Activated B cell treated with CpG ODN at 0.5 μM for 24 hours (primary cell): ENCODE measurements at places on chromosomes 1 and 21.

- no peak for DNase-seq
These were observed 6.4 kb downstream of the HUNK start for GRCh38 chr21:31879241-31879650.

GRCh38 chr1:76951153-76951552 lies 83.9 kb downstream of the ST6GALNAC5 start:
- no peak for DNase-seq

DNA sequence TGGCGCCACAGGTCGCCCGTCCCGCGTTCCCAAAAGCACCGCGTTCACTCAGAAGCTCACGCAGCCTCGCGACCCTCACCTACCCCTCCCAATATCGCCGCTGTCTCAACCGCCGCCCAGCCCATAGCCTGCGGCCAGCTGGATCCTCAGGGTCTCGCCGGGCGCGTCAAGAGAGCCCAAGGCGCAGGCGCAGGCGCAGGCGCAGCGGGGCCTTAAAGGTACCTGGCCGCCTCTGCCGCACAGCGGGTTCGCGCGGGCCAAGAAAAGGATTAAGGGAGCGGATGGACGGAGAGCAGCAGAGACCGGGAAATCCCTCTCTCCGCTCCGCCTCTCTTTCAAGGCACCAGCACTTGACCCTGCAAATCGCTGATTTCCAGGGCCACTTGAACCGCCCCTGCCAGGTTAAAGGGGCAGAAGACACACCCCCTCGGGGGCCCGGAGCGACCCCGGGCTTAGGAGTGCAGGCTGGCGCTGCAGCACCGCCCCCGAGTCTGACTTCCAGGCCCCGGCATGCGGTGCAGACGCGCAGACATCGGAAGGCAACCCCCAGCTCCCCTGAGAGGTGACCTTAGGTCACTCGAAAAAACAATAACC lies at the start of gene NBPF20:
Gene NBPF20, minus strand, starts transcription at position 168 of the 594 bp plus-strand sequence. CDS start 20,331 bp downstream, outside the sequence.
- DNase-seq = peak; percentile 83

- no peak for DNase-seq
These were observed 106.5 kb upstream of the RAB3GAP2 start for GRCh38 chr1:220378571-220379302.

DNA sequence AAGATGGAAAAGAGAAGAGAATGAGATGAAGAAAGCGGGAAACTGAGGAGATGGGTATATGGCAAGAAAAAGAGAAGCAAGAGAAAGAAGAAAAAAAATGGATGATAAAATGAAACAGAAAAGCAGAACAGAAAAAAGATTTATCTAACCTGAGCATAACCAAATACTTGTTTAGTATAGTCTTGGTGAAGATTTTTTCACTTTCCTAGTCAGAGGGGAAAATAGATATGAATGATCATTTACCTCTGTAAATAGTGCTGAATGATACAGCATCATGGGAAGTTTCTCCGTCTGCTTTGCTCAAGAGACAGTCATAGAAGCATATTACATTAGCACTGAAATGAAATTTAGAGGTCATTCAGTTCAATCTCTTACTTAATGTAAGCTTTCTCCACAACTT lies 36.1 kb upstream of the PLPPR4 start:
- no peak for DNase-seq

- DNase-seq = no peak
These were observed 54.4 kb downstream of the CNIH3 start for GRCh38 chr1:224670506-224670905.

GRCh38 chr1:34164771-34165391 lies at the start of gene CSMD2:
Gene CSMD2 (minus strand): TSS chr1:34165230. CDS start chr1:34165097, 133 bp downstream.
- DNase-seq = no peak

- DNase-seq = no peak
These were observed 17.5 kb downstream of the EYA3 start for GRCh38 chr1:28070725-28071593.

- no peak for DNase-seq
These were observed 82.3 kb downstream of the LTN1 start for GRCh38 chr21:28910280-28910887.

DNA sequence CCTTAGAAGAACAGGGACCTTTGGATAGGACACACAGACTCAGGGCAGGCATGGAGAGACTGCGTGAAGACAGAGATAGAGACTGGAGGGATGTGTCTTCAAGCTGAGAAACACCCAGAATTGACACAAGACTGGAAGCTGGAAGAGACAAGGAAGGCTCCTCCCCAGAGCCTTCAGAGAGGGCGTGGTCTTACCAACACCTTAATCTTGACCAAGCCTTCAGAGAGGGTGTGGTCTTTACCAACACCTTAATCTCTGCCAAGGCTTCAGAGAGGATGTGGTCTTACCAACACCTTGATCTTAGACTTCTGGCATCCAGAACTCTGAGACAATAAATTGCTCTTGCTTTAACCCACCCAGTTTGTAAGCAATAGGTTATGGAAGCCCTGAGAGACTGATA lies 481.4 kb upstream of the VAMP3 start:
- no peak for DNase-seq

- DNase-seq = no peak
These were observed 159.9 kb downstream of the ACTL8 start for GRCh38 chr1:17914987-17915386.

DNA sequence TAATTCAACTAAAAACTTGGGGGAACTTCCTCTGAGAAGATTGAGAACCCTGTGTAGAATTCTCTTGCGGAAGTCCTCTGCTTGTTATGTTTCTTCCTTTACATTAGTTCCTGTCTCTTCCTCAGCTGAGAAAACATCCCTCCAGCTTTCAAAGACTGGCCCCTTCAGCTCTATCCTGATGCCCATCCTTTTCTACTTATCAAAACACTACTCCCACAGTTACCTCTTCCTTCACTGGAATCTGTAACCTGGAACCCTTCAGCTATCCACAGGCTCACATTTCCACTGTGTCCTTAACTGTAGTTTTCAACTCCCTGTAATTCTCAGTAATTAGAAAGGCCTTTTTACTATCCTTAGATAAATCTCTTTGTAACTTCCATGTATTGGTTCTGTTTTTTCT lies 6.0 kb upstream of the DEDD start:
- DNase-seq = no peak

GRCh38 chr1:97989094-97989680 lies 68.4 kb upstream of the DPYD start:
- no peak for DNase-seq

- DNase-seq = no peak
These were observed 5.2 kb downstream of the RCSD1 start for GRCh38 chr1:167635156-167635648.

DNA sequence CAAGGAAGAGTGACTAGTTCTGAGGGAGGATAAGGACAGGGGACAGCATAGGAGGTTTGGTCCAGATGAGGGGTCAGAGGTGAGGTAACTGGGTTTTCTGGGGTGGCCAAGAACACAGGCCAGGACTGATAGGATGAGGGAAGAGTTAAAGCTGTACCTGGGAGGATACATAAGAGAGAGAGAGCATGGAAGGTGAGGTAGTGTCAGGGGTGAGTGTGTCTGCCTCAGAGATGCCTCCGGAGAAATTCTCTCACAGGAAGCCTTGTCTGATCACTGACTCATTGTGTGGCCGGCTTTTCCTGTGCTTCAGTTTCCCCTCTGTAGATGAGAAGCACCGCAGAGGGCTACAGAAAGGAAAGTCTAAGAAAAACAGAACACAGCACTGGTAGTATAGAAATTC lies 40.2 kb downstream of the FASLG start:
- no peak for DNase-seq

DNA sequence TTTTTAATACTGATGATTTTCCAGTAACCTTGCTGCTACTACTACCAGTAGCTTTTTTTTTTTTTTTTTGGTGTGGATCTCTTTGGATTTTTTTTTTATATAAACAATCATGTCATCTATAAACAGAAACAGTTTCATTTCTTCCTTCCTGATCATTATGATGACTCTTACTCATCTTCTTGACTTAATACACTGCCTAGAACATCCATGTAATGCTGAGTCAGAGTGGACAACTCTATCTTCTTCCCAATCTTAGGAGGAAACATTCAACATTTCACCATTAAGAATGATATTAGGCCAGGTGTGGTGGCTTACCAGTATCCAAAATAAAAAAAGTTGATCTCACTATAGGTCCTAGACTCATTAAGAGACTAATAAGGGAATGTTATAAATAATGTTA lies 69.1 kb downstream of the RUSC1 start:
- no peak for DNase-seq

GRCh38 chr1:236284291-236284721 lies 2.5 kb upstream of the ERO1B start:
- DNase-seq = no peak

GRCh38 chr1:147722124-147722523 lies 38.3 kb downstream of the GJA5 start:
- no peak for DNase-seq

- DNase-seq = peak; percentile 49
These were observed 5.3 kb upstream of the TUFT1 start for GRCh38 chr1:151534662-151535278.

- no peak for DNase-seq
These were observed 879 bp upstream of the PLPPR5 start for GRCh38 chr1:99005537-99005942.

GRCh38 chr1:16129921-16130543 lies 25.8 kb downstream of the EPHA2 start:
- no peak for DNase-seq

- no peak for DNase-seq
These were observed 781 bp downstream of the PROX1 start for GRCh38 chr1:213988507-213989001.

DNA sequence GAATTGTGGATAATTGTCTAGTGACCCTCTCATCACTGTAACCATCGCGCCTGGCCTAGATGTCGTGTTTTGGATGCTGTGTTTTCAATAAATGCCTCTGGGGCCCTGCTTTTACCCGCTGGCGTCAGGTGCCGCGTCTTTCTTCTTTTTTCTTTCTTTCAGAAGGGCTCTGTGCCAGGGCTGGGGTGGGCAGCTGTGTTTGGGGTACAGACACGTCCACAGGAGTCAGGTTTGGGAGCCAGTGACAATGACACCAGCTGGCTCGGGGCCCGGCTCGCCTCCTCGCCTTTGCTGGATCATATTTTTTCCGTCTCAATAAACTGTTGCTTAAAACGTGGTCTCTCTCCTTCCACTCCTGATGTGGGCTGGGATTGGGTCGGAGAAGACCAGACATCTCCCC lies 16.1 kb downstream of the TMEM201 start:
- DNase-seq = no peak

DNA sequence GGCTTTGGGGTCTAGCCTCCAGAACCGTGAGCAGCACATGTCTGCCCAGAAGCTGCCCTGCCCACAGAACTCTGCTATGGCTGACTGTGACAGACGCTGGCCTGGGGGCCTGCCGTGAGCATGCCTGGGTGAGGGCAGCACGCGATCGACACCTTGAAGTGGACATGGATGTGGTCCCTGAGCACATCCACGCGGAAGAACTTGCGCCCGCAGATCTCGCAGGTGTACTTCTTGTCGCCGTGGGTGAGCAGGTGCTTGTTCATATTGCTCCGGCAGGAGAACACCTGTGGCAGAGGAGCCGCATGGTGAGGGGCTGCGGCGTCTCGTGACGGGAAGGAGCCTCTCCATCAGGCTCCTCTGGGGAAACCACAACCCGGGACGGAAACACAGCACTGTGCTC lies 56.0 kb downstream of the PRDM15 start:
- no peak for DNase-seq

DNA sequence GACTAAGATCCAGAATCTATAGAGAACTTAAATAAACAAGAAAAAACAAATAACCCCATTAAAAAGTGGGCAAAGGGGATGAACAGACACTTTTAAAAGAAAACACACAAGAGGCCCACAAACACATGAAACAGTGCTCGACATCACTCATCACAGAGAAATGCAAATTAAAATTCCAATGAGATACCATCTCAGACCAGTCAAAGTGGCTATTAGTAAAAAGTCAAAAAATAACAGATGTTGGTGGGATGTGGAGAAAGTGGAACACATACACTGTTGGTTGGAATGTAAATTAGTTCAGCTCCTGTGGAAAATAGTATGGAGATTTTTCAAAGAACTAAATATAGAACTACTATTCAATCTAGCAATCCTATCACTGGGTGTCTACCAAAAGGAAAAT lies 143.1 kb downstream of the IFI44 start:
- no peak for DNase-seq

GRCh38 chr1:178651742-178652141 lies 73.3 kb upstream of the RALGPS2 start:
- no peak for DNase-seq

DNA sequence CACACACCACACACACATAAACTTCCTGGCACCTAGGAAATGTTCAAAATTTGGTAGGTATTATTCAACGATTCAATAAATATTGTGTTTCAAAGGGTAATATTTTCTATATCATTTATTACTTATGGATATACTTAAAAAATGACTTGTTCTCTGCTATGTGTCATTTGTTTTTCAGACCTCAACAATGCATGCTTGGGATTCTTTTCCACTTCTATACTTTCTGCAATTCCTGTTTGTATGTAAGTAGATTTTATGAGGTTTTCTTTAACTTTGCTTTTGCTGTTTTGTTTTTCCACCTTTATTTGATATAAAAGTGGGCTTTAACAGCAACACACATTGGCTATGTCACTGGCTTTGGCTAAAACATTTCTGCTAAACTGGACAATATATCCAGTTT lies 3.5 kb downstream of the CEP170 start:
- no peak for DNase-seq

- DNase-seq = no peak
These were observed 181.6 kb downstream of the NEGR1 start for GRCh38 chr1:72100771-72101170.

DNA sequence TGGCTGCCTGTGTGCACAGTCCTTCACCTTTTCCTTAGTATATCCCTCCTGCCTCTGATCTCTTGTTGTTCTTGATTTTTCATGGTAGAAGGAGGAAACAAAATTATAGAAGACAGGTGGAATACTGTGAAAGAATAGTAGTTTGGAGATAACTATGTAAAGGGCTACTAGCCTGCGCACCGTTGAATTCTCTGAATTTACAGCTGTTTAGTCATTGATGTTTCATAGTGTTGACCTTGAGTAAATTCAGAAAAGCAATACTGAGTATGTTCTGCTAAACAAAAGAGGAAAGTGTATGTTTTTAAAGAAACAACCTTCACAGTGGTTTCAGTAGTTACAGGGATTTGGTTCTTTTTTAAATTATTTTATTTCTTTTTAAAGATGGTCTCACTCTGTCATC lies 18.1 kb downstream of the CAMTA1 start:
- no peak for DNase-seq

GRCh38 chr1:209341146-209341545 lies 242.4 kb upstream of the CAMK1G start:
- DNase-seq = no peak

- no peak for DNase-seq
These were observed 2.0 kb downstream of the FMO1 start for GRCh38 chr1:171250263-171250662.

DNA sequence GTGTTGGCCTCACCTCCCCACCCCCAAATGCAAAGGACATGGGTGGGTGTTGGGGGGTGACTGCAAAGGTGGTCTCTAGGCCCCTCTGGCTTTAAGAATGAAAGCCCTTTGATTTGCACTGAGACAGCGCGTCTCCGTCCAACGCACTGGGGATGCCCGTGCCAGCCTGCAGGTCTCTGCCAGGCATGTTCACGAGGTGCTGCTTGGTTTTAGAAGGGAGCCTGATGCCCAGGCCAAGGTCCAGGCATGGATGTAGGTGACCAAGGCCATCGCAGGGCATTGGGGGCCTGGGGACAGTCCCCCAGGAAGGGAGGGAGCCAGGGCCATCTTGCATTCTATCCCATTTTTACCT lies 363.6 kb upstream of the VAMP3 start:
- no peak for DNase-seq

- DNase-seq = no peak
These were observed 90.1 kb downstream of the ATP1B1 start for GRCh38 chr1:169196581-169196980.
